ENCODE measurements at places on chromosomes 3 and 15.

DNA sequence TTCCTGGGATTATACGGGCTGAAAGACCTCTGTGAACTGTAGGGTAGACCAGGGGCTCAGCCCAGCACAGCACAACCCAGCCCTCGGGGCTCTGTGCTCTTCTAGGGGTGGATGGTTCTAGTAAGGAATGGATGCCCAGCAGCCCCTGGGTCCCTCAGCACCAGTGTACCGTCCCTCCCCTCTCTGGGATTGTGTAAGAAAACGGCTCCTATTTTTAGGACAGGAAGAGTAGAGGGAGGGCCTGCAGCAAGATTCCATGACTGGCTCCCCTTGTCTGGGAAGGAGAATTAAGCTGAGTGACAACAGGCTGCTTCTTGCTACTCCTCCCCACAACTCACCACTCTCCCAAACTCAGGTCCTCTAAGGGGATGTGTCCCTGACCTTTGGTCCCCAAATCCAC lies 270.8 kb upstream of the TOPAZ1 start:
- no peak for DNase-seq

DNA sequence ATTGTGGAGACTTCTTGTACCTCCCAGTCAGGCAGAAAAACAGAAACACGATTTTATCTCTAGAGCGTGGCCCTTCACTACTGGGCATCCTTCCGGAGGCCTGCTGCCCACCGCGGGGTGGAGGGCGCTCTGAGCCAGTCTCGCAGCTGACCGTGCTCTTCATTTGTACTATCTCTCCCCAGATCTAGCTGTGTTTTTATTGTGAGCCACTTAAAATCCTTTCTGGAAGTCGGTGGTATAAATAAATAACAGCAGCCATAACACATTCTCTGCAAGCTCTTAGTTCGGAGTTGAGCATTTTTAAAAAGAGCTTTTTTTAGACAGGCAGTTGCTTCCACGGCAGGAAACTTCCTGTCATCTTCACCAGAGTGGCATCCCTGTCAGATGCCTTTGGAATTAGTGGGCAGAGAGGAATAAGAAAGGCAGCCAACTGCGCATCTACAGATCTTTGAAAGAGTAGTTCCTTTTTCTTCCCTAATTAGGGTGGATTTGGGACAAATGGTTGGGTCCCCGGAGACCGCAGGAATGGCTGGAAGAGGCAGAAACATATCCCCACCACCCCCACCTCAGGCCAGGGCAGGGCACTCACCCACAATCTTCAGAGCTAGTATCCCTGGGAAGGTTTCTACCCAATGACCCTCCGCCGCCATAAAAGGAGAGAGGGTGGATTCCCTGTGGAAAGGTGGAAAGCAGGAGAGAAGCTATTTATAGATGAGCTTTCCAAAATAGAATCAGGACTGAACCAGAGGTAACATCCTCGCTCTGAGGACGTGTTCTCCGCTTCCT lies 91.1 kb downstream of the TOP2B start:
- no peak for DNase-seq

DNA sequence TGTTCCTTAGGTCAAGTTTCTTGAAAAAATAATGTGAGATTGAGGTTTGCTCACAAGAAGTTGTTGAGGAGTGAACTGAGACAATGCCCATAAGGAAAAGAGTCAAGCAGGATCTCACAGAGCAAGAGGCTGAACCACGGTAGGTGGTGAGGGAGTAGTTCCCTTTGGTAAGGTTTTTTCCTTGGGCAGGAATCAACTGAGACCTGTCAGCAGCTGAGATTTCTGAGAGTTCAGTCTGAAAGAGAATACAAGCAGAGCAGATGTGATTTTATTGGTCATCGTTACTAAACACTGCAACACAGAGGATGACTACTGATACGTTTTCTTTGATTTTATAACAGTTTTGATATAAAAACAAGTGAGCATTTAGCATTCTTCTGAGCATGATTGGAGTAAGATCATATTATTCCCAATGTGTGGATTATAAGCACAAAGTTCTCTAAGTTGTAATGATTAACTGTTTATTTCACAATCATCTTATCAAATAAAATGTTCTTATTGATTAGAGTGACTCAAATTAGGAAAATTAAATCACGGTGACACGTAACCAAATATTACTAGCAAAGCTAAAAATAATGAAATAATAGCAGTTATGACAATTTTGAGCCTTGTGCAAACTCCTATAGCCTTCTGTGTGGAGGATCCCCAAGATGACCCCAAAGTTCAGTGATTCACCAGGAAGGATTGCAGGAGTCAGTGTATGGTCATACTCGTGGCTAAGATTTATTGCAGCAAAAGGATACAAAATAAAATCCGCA lies 346.2 kb upstream of the ZNF717 start:
- peak; percentile 30 for DNase-seq

DNA sequence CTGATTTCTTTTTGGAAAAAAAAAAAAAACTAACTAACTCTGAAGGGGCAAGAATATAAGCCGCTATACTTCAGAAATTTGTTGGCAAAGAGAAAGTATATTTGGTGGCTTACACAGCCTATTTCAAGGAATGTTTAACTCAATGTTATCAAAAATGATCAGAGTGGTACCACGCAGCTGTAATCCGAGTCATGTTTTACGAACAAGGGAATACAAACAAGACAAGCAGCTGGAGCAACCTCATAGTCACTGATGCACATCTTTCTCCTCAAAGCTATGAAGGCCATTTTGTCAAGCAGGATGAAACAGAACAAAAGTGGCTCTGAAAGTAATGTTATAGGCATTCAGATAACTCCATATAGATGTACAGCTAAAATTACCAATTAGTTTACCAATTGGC lies 81.2 kb downstream of the SCAPER start:
- peak; percentile 17 for DNase-seq

DNA sequence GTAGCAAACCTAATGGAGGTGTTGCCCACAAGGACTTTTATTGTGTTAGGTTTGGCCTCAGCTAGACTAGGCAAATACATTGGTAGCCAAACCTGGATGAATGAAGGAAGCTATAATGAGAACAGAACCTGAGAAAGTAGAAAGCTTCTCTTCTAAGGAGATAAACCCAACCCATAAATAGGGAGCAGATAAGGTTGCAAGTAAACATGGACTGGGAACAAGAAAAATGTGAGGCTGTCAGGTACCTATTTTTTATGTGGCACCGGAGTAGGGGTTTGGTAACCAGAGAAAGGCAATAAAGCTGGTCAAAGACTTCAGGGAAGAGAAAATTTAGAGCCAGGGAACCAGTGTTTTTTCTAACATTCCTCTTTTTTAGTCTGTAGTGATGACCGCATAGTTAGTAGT lies 25.0 kb downstream of the ZNF654 start:
- DNase-seq: no peak

GRCh38 chr15:81889485-81889881 lies 156.3 kb downstream of the MEX3B start:
- no peak for DNase-seq

- peak; percentile 36 for DNase-seq
Observed at GRCh38 chr3:106208967-106209366, 340.2 kb upstream of the CBLB start.

DNA sequence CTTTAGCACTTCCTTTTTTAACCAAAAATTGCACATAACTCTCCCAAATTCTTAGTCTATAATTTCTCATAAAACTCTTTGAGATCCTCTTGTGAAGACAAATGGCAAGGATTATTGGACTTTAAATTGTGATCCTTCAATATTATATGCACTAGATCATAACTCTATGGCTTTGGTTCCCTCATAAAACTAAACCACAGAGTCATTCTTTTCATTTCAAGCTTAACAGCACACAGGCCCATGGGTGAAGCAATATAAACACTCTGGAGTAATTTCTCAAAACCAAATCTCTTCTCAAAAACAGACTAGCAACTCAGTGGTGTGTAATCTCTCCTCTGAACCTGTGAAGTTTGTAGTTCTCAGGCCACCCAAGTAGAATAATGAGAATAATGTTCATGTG lies 171.0 kb upstream of the NECTIN3 start:
- peak; percentile 21 for DNase-seq

DNA sequence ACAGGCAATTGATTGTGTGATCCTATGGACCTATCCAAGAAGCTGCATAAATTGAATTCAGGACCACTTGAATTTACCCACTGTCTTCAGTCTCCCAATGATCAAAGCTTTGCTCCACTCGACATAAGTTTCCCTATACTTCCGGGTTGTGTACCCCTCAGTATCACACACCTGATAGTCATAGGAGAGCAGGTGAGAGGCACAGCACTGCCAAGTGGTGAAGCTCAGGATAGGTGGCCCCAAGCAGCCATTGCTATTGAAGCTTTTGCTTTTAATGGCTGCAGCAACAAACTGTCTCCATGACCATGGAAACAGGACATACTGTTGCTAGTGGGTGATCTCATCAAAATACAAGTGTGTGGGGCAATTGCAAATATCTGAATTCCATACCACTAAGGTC lies 27.7 kb downstream of the GASK1A start:
- no peak for DNase-seq

GRCh38 chr15:37619358-37620042 lies 314.9 kb upstream of the TMCO5A start:
- no peak for DNase-seq

DNA sequence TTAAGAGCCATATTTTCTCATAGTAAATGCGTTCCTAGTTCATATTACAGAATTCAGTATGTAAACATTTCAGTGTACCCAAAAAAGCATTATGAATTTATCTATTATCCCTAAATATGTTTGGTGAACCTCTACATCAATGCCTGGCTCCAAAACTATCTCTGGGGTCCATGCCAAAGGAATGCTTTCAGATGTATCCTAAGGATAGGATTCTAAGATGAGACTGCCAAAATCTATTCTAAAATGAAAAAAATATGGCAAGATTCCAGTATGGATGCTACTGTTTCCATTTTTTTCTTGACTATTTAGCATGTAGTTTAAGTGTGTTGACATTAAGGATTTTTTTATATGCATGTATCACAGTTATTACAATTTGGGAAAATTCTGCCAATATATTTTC lies 18.8 kb downstream of the EIF5A2 start:
- DNase-seq: no peak

- no peak for DNase-seq
Observed at GRCh38 chr15:81115054-81115939, 18.8 kb upstream of the CFAP161 start.

- no peak for DNase-seq
Observed at GRCh38 chr3:162369306-162369705, 872.7 kb downstream of the OTOL1 start.

DNA sequence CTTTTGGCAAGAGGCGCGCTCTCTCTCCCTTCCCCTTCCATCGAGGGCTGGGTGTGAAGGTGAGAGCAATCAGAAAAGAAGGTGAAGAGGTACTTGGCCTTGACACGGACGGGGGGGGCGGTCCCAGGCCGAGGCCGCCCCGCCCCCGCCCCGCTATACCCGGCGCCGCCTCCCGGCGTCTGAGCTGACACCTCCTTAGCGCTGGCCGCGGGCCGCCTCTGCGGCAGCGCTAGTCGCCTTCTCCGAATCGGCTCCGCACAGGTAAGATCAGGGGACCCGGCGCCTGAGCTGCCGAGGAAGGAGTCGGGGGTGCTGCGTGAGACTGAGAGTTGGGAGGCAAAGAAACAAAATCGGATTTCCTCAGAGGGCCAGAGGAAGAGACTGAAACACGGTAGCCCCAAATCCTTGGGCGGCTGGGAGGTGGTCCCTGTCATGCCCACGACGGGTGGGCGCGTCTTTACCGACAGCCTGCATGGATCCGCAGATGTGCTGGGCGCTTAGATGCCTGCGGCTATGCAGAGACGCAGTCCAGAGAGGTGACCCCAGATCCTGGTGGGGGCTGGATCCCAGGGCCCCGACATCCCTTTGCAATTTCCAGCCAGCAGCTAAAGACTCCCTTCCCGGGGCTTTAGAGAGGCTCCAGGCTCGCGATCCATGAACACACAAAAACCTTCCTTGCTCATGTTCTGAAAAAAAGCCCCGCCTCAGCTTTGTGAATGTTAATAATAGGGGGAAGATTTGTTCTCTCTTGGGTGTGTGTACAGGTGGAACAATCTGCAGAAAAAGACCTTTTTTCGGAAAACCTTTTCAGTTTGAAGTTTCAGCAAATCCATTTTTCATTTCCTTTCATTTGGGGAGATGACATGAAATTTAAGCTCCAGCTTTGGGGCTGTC lies at the start of gene ENTPD3:
Gene ENTPD3 (plus strand): TSS at position 184 of the 894 bp plus-strand sequence. CDS start 874 bp downstream, outside the sequence.
- DNase-seq: no peak

- DNase-seq: no peak
Observed at GRCh38 chr15:40037721-40038120, 1.3 kb downstream of the SRP14 start.

DNA sequence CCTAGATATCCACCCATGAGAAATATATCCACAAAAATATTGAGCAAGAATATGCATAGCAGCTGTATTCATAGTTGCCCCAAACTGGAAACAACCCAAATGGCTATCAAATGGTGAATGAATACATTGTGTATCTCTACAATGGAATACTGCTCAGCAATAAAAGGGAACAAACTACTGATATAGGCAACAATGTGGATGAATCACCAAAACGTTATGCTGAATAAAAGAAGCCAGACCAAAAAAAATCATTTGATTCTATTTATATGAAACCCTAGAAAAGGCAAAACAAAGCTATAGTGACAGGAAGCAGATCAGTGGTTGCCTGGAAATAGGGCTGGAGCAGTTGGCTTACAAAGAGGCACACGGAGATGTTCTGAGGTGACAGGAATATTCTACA lies 15.5 kb upstream of the CMTM7 start:
- no peak for DNase-seq

DNA sequence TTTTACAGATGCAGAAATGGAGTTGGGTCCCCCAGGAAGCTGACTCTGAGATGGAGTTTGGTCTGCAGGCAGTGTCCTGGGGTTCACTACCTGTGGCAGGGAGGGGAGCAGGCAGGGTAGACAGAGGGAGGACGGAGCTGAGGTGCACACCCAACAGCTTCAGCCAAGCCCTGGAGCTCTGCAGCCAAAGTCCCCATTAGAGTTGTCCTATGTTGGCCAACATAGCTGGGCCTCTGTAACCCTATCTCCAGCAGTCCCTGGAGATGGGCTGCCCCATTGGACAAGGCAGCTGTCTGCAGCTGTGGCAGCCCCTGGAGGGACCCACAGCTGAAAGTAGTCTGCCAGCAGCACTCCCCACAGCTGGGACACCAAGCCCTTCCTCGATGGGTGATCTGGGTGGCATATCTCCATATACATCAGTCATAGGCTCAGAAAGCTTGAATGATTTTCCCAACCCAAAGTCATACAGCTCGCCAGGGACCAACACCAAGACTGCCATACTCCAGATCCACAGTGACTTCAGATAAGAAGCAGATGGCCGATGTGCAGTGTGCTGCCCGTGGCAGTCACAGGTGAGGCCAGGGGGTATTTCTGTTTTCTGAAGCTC lies 31.9 kb downstream of the STARD5 start:
- no peak for DNase-seq

- DNase-seq: no peak
Observed at GRCh38 chr3:191336833-191337232, 6.5 kb upstream of the UTS2B start.

GRCh38 chr3:189797103-189797750 lies 166.0 kb downstream of the TP63 start:
- DNase-seq: no peak

- no peak for DNase-seq
Observed at GRCh38 chr3:94066506-94067500, 3.9 kb downstream of the NSUN3 start.

- no peak for DNase-seq
Observed at GRCh38 chr3:160758929-160759577, 3.0 kb downstream of the PPM1L start.
